ENCODE measurements at places on chromosomes 2 and 18. TPM values are rescaled to one million over a fixed set of nuclear protein-coding genes. Genes with fewer than 3 reads are reported as not detected.

SERPINB11 gene
- total RNA-seq: not detected

GRCh38 chr2:172870396-172870795 is 134.8 kb downstream of the RAPGEF4 start:
- no peak for DNase-seq

GRCh38 chr18:77049938-77050337 is 82.6 kb downstream of the MBP start:
- DNase-seq: no peak

- DNase-seq: no peak
These were observed 94.1 kb downstream of the GBX2 start for GRCh38 chr2:236073867-236074655.

DNA sequence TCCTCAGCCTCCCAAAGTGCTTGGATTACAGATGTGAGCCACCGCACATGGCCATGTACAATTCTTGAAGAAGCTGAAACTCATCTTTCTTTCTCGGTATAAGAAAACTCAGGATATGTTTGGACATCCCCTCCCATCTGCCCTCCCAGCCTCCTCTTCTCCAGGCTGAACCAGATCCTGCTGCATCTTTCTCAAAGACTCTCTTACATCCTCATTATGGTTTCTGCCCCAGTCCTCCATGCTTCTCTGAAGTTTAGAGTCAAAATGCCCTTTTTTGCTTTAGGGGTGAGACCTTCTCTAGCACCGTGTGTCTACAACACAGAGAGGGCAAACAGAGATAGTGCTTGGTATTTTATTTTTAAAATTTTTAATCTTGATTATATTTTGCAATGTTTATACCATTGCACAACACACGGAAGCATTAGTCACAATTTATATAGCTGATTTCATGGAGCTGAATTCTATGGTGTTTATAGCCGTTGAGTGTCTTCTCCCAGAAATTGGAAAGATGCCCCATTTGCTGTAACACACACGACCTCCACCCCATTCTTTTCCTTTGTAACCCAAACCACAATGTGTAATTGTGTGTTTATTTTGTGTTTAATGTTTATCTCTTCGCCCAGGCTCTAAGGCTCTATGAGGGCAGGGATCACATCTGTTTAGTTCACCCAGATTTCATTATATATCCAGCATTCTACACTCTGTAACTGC is 206.0 kb upstream of the TNP1 start:
- no peak for DNase-seq

DNA sequence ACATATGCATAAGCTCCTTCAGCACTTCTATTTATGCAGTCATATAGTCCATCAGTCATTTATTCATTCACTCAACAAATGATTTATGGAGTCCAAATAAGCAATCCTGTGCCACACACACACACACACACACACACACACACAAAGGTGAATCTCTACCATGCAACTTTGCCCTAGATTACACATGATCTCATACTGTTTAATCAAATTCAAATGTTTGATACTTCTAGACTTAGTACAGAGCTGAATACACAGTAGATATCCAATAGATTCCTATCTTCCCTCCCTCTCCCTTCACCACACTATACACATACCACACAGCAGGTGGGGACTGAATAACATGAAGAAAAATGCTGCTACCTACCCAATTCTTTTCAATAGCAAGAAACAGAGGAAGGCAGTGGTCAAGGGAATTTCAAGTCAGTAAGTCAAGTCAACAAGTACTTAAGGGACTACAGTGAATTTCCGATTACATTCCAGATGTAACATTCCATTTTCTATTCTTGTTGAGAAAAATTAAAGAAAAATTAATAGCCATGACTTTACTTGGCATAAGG is 65.4 kb downstream of the EPG5 start:
- DNase-seq: no peak

DNA sequence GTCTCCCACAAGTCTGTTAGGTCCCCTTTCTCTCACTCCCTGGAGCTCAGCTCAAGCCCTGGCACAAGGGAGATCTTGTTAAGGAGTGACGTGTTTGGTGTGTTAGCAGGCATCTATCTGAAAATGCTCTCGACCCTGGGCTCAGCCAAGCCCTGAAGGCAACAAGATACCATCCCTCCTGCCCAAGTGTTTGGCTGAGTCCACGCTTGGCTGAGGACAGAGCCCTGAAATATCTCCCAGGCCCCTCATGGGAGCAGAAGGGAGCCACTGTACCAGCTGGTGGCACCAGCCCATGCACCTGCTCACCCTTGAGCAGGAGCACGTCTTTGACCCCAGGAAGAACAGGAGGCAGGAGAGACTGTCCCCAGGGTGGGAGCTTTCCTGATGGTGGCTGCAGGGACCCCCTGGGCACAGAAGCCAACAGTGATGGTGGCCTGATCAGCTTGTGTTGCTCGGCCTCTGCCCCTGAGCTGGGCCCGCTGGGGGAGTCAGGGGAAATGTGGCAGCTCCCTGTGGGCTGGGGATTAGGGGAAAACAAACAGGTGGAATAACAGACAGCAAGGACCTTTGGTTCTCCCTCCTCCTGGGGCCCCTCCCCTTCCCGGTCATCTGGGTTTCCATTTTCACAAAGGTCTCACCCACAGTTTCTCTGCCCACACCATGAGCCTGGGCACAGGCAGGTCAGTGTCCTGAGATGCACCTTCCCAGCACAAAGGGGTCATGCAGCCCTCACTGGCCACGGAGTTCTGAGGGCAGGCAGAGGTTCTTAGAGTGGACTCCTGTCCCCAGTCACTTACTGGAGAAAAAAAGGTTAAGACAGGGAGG is 91.6 kb downstream of the RHOB start:
- no peak for DNase-seq

CD28 gene
- 3.4 TPM for total RNA-seq

- no peak for DNase-seq
These were observed 14.7 kb downstream of the USP34 start for GRCh38 chr2:61456070-61456745.

GRCh38 chr2:13353083-13353482 is 636.3 kb downstream of the TRIB2 start:
- DNase-seq: no peak

DNA sequence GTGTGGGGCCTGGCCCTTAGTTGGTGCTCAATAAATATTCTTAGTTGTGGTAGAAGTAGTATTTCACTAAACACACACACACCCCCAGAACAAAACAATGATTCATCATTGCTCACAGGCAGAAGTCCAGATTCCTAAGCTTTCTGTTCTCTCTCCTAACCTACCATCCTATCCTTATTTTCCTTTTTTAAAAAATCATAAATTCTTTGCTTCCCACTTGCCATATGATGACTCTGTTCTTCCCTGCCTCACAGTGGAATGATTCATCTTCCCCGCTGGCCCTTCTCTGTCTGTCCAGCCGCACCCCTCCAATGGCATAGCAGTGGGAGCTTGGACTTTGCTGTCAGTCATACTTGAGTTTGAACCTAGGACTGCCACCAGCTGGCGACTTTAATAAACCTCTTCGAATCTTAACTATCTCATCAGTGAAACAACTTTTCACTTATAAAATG is 5.2 kb downstream of the EML6 start:
- no peak for DNase-seq

DNA sequence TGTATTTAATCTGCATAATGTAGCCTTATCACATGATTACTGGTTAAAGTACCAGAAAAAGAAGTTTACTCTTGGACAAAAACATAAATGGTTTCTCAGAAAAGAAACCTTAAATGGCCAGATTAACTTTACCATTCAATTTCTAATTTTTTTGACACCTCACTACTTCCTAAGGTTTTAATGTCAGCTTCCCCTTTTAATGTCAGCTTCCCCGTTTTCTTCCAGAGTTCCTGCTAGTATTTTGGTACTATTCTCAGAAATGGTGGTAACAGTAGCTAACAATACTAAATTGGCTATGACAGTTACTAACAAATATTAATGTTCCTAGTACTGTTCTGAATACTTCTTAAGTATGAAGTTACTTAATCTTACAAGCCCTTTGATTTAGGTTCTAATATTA is 22.4 kb upstream of the SLC8A1 start:
- DNase-seq: no peak

DNA sequence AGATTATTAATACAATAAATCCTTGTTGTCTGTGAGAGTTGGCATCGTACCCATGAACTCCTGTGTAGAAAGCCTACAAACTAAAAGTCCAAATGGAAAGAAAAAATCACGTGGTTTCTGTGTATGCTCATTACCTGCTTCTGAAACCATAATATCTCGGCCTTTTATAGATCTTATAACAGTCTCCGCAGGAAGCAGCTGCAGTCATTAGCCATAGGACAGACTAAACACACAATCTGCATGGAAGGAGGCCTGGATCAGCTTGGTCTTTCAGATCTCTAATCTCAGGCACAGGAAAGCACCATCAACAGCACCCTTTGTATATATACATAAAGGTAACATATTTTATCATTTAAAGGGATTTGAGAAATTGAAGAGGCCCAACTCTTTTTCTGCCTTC is 508.9 kb upstream of the TCF4 start:
- no peak for DNase-seq

RSAD2 gene
- total RNA-seq: 7.5 TPM

DNA sequence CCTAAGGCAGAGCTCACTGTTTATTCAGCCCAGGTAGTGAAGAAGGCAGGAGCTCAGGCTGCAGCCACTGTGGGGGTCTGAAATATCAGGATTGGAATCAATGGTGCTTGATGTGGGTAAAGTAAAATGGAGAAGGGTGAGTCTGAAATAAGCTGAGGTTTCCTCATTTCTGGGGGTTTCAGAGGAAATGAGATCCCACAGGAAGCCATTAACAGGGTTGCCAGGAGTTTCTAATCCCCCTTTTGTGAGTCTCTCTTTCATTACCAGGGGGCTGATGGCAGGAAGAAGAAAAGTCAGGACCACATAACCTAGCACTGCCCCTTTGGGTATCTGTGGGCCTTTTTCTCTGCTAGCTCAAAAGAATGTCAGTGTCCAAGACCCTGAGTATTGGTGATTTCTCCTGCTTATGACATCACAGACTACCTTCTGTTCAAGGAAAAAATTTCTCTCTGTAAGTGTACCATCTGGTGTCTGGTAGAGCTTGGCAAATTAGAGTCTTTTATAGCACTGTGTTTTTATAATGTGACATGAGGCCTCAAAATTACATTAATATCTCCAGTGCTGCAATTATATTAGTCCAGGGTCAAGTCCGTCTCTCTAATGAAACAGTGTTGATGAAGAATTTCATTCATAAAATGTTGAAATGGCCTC is 56.0 kb downstream of the LBH start:
- DNase-seq: no peak

- DNase-seq: no peak
These were observed 11.4 kb upstream of the UXS1 start for GRCh38 chr2:106205488-106205887.

EVX2 gene
- total RNA-seq: not detected

DNA sequence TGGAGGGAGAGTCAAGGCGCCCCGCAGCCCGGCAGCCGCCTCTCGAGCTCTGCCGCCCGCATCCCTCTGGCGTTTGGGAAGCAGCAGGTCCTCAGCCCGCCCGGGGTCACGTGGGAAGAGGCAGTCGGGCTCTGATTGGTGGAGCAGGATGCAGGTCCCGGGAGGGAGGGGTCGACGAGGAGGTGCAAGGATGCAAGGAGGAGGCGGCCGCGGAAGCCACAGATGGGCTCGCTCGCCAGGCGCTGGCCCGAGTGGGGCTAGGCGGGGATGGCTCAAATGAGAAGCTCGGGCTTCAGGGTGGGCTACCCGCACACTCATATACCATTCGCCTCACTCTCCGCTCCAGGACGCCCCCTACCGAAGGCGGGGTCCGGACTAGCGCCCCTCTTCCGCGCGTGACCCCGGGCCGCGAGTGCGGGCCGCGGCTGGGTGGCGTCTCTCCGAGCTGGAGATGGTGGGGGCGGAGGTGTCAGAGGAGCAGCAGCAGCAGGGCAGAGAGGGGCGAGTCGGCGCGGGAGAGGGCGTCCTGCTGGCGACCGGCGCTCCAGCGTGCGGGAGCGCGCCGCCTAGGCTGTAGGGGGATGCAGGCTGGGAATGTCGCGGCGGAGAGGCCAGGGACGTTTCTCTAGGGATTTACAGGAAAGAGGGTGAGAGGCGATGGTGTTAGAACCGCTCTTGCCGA is at the start of gene TMEFF2:
Gene TMEFF2 (minus strand): TSS at position 68 of the 682 bp plus-strand sequence. CDS start 409 bp downstream, outside the sequence.
- peak; percentile 64 for DNase-seq

DNA sequence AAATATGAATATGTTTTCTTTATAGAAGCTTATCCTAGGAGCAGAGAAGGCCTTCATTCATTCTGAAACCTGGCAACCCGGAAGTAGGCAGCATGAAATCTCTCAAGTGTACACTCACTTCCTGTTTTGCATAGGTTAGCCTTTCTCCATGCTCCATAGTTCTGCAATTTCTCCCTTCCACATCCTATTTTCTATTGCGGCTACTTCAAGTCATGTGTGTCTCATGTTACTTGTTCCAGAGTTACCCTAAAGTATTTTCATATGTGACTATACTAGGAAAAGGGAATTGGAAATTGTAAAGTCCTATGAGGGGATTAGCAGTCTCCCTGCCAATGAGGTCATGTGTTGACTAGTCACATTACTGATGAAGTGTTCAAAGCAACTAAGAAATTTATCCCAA is 320.6 kb downstream of the NCKAP5 start:
- DNase-seq: no peak

DNA sequence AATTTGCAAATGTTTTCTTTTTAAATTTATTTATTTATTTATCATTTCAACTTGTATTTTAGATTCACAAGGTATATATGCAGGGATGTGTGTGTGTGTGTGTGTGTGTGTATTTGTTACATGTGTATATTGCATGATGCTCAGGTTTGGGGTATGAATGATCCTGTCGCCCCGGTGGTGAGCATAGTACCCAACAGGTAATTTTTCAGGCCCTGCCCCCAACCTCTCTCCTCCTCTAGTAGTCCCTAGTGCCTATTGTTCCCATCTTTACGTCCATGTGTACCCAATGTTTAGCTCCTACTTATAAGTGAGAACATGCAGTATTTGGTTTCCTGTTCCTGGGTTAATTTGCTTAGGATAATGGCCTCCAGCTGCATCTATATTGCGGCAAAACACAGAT is 33.0 kb upstream of the KIF5C start:
- DNase-seq: no peak

DNA sequence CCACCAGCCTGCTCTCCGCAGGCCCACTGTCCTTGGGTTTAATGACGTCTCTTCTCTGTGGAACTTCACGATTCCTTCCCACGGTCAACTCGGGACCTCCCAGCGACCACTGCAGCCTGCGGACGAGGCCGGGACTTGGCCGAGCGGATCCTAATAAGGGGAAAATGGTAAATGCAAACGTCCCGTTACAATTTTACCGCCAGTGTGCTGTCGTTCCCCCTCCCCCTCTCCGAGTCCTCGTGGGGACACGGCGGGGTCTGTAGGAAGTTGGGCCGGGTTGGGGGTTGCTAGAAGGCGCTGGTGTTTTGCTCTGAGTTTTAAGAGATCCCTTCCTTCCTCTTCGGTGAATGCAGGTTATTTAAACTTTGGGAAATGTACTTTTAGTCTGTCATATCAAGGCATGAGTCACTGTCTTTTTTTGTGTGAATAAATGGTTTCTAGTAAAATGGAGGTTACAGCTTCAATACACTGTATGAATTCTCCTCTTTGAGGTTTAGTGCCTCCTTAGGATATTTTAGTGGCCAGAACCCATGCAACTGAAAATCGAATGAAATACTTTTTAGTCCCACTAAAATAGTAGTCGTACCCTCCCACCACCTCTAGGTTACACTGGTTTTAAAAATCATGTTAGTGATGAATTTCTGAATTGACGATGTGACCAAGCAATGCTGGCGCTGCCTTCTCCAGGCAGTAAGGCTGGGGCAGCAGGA is 2.3 kb downstream of the HOXD11 start:
- no peak for DNase-seq

Measured in sciatic nerve (tissue), 2 donors.